ENCODE measurements at places on chromosomes 2 and 18. TPM values are rescaled to one million over a fixed set of nuclear protein-coding genes. Genes with fewer than 3 reads are reported as not detected.

SLC9A2 gene
- 8.8 TPM for total RNA-seq

NEURL3 gene
- 0.40 TPM for total RNA-seq

SIX2 gene
- 27.9 TPM for total RNA-seq

DNA sequence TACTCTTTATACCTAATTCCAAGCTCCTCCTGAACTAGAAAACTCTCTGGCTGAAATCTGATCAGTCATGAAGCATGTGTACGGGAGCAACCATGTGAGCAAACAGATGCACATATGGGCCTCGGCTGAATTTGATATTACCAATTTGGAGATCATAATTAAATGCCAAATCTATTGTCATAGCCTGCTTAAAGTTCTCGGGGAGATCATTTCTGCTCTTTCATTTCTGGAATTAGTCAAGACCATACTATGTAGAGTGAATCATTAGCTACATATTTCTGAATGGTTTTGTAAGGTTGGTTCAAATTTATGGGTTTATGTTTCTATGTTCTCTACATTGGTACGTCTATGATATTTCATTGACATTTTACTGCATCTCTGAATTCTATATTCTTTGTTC is 205.5 kb downstream of the UBE2E3 start:
- H3K27ac ChIP-seq = no peak overlapping the region
- H3K4me1 ChIP-seq = peaks cover 9% of the 10 kb centered on the region
- no peaks in the 10 kb centered on the region for H3K36me3 ChIP-seq
- DNase-seq = peak; percentile 21
- no peak overlapping the region for H3K4me3 ChIP-seq

- peaks cover 98% of the 10 kb centered on the region for H3K4me1 ChIP-seq
- peaks cover 3% of the 10 kb centered on the region for H3K36me3 ChIP-seq
- DNase-seq = peak; percentile 96
- peak overlapping the region; percentile 56 for H3K27ac ChIP-seq
- peak overlapping the region; percentile 10 for H3K4me3 ChIP-seq
- no peaks in the 10 kb centered on the region for H3K27me3 ChIP-seq
Measured at GRCh38 chr2:36376992-36377738, 21.6 kb downstream of the CRIM1 start.

DNA sequence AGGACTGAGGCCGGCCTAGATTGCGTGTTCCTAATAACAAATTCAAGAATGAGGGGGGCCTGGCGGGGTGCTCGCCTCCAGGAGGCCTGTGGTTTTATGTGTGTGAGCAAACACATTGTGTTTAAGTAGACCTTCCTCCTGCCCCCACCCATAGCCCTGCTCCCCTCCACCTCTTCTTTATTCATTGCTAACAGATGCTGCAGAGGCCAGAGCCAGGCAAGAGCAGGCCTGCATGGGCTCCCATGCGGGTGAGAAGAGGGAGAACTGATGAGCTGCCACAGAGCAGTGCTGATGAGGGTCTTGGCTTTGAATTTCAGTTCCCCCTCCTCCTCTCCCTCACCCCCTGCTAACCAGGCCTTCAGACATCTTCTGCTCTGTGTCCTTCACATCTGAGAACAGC is 154.6 kb downstream of the OSR1 start:
- H3K4me1 ChIP-seq = no peaks in the 10 kb centered on the region
- DNase-seq = no peak
- no peaks in the 10 kb centered on the region for H3K36me3 ChIP-seq
- no peak overlapping the region for H3K27ac ChIP-seq
- no peak overlapping the region for H3K4me3 ChIP-seq

- no peak for DNase-seq
- H3K27ac ChIP-seq = no peak overlapping the region
- H3K27me3 ChIP-seq = peaks cover 69% of the 10 kb centered on the region
- H3K36me3 ChIP-seq = no peaks in the 10 kb centered on the region
Measured at GRCh38 chr2:104834431-104835153, 19.3 kb upstream of the POU3F3 start.

GRCh38 chr18:54824761-54825160 is 3.5 kb upstream of the RAB27B start:
- peaks cover 52% of the 10 kb centered on the region for H3K4me1 ChIP-seq
- no peaks in the 10 kb centered on the region for H3K36me3 ChIP-seq
- DNase-seq = no peak
- H3K27ac ChIP-seq = no peak overlapping the region
- H3K4me3 ChIP-seq = no peak overlapping the region

DNA sequence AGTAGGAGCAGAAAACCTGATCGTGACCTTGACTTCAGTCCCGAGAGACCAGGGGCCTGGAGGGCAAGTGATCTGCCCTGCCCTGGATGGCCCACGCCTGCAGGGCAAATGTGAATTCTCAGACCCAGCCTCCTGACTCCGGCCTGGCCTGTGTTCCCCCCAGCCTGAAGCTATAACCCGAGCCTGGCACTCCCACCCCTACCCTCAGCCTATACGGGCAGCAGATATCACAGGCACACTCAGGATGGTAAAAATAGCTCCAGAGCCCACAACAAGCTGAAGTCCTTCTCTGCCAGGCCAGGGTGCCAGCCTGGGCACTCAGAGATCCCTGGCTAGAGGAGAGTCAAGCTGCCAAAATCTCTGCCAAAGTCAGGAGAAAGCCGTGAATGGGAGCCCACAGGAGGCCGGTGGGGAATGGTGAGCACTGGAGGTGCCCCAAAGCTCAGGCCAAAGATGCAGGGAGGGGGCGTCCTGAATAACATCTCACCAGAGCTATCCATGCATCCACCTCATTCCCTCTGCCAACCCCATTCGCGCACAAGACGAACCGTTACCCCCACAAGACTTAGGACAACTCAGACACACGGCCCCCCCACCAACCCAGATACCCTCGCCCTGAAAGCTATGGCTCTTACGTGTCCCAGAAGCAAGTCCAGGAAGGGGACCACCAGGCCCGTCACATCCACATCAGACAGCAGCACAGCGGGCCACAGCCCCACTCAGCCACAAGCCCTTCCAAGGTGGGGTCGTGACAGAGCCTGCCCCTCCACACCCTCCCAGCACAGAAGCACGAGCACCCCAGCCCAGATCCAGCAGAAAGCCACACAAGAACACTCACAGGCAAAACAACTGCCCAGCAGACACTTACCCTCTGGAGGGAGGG is 144.9 kb downstream of the TNS1 start:
- H3K36me3 ChIP-seq = no peaks in the 10 kb centered on the region
- no peak overlapping the region for H3K4me3 ChIP-seq
- DNase-seq = no peak
- H3K27me3 ChIP-seq = peaks cover 37% of the 10 kb centered on the region

- no peak for DNase-seq
- peaks cover 39% of the 10 kb centered on the region for H3K36me3 ChIP-seq
- no peaks in the 10 kb centered on the region for H3K27me3 ChIP-seq
Measured at GRCh38 chr2:54968561-54969218, 81.6 kb downstream of the RTN4 start.

Data from PC-3 (cell line).